LNCaP clone FGC (cell line): ENCODE measurements at places on chromosomes 3 and 15.
A peak's percentile ranks its signal among the peaks of the same experiment; 100 is the strongest.

DNA sequence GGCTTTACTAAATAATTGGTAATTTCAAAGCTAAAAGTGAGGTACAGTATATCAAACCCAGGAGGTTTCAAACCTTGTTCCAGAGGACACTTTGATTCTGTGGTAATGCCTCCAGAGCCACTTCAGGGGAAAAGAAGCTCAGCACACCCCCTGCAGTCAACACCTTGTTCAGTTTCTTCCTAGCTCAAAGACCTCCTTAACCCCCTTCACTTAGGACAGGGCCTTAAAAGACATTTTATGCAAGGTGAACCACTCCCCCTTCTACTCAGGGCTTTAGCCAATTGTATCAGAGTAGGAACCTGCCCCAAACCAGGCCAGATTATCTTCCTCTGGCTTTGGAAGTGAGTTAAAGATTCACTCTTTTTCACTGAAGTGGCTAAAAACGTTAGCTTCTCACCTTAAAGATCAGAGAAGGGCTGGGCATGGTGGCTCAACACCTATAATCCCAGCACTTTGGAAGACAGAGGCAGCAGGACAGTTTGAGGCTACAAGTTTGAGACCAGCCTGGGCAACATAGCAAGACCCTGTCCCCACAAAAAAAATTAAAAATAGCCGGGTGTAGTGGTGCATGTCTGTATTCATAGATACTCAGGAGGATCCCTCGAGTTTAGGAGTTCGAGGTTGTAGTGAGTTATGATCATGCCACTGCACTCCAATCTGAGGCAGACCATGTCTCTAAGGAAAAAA lies 3.4 kb downstream of the DENND6A start:
- DNase-seq, result no peak

- DNase-seq, result peak; percentile 68
Observed at GRCh38 chr3:97232393-97233034, 418.1 kb downstream of the EPHA6 start.

GRCh38 chr3:178419071-178419470 lies 117.2 kb upstream of the KCNMB2 start:
- DNase-seq, result no peak

- no peak for DNase-seq
Observed at GRCh38 chr3:116256843-116257485, 188.3 kb downstream of the LSAMP start.

DNA sequence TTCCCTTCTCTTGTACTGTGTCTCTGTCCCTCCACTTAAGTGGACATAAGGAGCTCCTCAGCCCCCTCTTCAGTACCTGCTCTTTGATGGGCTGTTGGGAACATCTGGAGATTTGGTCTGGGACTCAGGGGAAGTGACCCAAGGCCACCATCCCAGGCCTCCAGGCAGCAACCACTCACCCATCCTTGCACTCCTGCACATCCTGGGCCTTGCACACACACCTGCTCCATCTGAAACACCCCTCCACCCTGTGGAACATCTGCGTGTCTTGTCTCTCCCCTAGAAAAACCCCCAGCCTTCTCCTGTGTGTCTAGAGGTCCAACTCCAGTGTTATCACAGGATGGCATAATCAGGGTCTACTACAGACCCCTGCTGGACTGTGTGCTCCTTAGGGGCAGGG lies 74.3 kb downstream of the ABTB1 start:
- no peak for DNase-seq

DNA sequence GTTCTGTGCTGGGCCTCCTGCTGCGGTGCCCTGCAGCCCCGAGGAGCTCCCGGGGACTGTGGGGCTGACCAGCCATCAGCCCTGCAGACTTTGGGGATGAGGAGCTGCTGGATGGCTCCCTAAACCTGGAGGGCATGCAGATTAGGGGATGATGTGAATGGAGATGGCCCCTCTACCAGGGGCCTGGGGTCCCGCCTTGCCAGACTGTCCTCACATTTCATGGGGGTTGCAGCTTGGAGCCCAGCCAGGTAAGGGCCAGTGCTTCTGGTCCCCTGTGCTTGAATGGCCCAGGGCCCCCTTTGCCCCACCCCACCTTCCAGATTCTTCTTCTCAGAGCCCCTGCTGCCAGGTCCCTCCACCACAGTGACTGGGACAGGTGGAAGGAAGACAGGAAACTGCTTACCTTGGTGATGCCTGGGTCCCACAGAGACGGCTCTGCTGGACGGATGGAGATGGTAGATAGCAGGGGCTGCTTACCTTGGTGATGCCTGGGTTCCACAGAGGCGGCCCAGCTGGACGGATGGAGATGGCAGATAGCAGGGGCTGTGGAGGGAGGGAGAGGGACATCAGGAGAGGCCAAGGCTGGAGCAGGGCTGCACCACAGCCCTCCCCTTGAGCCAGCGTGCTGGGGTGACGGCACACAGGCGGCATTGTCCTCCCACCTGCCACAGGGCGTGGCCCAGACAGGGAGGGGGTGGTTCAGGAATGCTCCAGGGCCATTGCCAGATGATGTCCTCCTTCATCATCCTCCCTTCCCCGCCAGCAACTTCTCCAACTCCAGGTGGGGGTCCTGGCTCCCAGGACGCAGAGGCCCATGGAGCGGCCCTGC lies at the start of gene SPTBN5:
SPTBN5 (minus strand) TSS at position 632 of the 829 bp plus-strand sequence; CDS start at position 76, 556 bp downstream.
- DNase-seq, result no peak

DNA sequence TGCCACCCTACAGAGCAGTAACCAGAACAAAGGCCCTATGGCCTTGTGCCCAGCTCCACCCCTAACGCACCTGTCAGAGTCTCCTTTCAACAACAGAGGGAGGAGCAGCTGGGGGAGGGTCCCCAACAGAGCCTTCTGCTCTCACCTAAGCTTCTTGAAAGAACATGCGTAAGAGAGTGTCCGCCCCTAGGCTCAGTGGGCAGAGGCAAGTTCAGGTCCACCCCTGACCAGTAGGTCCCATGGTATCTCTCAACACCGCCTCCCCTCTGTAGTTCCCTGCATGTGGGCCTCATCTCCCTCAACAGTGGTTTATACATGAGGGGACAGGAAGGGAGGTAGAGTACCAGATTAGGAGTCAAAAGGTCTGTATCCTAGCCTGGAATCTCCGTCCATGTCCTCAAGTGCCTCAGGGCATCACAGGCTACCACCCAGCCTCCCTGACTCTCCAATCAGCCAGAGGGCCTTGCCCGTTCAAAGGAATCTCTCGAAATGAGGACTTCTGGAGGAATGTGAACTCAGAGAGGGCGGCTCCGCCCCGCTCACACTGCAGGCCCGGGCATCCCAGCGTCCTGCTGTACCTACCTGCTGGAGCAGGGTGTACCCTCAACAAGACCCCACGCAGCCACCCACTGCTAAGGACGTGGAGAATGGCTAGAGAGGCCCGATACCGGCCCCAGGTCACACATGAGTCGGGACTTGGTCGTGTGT lies 680 bp downstream of the POC1A start:
- DNase-seq, result peak; percentile 56

GRCh38 chr3:108552267-108553159 lies 36.7 kb downstream of the CIP2A start:
- DNase-seq, result peak; percentile 33

DNA sequence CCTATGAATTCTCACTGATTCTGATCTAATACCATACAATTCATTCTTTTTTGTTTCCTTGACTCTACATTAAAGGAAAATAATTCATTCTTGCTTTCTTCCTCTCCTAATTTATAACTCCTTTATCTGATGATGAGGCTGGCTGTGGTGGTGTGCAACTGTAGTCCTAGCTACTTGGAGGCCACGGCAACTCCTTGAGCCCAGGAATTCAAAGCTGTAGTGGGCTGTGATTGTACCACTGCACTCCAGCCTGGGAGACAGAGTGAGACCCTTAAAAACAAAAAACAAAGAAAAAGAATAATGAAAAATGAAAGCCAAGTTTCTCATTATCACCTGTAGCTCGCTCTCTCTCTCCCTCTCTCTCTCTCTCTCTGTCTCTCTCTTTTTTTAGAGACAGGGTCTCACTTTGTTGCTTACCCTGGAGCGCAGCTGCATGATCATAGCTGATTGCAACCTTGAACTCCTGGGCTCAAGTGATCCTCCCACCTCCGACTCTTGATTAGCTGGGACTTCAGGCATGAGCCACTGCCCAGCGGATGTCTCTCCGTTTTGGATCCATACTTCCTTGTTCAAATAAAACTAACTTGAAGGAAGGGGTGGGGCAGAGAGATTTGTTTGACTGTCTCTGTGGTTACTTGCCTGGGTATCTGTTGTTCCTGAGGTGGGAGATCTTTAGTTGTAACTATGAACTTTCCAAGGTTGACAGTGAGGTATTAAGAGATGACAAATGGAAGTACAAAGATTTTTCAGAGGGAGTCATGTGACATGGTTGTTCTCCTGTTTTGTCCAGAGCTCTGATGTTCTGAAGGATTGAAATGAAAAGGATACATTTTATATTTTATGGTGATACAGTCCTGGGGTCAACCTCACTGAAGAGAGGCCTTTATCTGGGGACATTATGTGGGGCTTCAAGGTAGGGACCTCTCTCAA lies 46.9 kb downstream of the STARD9 start:
- DNase-seq, result no peak

GRCh38 chr15:74228723-74229081 lies 7.4 kb upstream of the CCDC33 start:
- DNase-seq, result no peak
